Activated naive CD4-positive, alpha-beta T cell (primary cell): ENCODE measurements at places on chromosomes 12 and 14.

DNA sequence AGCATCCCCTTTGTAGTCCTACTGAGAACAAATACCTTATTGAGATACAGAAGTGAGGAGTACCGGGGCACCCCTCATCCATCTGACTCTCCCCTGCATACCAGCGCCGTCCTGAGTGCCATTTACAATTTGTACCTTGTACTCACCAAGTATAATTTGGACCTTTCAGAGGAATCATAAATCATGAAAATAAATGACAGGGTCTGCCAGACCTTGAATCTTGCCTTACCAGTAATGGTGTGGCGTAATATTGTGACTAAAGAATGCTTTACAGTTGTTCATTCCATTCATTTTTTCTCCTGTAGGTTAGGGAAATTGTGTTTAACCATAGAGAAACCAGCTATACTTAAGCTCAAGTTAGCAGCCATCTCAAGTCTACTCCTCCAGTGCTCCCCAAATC is 243.7 kb upstream of the RGS6 start:
- no peak for DNase-seq

DNA sequence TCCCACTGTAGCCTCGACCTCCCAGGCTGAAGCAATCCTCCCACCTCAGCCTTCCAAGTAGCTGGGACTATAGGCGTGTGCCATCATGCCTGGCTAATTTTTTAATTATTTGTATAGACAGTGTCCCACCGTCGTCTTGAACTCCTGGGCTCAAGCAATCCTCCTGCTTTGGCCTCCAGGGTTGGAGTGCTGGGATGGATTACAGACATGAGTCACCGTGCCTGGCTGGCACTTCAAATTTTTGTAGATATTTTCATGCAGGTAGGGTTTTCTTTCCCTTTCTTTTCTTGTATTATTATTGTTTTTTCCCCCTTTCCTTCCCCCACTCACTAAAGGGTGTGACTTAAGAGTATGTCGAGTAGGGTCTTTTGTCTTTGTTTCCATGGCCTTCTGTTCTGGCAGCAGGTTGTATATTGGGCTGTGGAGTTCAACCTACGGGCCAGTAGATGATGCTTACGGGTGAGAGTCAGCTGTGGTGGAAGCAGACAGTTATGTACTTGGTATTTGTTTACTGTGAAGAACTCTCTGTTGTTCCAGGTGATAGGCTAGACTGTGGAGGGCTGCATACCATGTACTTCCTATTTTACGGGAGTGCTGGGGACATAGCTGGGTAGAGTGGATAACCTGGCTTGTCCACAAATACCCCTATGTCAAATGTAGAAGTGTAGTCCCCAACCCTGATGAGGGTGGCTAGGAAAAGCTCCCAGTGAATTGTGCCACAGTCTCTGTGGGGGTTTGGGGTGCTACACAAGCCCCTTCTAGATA is 30.7 kb downstream of the RAD51B start:
- no peak for DNase-seq

DNA sequence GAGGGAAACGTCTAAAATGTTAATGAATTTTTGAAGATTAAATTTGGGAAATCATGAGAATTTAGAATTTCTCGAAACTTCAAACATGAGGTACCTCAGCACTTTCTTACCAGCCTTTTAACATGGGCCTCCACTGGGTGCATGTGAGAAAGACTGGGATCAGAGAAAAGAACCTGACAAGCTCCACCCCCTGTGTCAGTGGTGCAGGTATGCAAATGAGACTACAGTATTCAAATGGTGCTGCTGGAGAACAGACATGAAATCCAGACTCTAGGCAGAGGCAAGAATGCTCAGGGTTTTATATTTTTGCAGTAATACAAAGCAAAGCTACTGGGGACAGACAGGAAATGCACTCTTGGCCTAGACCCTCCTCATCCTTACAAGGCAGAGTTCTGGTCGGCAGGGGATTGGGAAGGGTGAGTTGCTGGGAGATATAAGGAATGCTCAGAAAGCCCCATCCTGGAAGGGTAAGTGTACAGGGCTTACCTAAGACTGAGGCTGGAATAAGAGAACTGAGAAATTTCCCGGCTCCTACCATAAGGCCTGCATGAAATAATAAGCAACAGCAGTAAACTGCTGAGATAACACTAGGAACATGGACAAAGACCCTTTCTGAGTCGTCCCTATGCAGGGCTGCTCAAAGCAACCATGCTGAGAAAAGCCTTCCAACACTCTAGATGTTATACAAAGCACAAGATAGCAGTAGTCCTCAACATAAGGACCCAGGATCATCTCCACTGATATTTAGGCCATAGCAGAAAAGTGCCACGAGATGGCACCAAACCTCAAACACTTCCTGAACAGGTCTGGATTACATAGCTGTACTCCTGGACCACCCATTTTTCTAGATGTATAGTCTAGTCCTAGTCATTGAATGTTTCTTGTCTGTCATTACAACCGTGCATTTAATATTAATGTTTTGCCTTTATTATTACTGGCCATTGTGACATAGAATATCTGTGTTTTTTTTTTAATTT is 260.8 kb downstream of the RASSF9 start:
- no peak for DNase-seq

GRCh38 chr14:65904988-65905387 is 492.5 kb downstream of the FUT8 start:
- DNase-seq, result no peak

- no peak for DNase-seq
Observed at GRCh38 chr14:41350476-41350875, 256.2 kb upstream of the LRFN5 start.

DNA sequence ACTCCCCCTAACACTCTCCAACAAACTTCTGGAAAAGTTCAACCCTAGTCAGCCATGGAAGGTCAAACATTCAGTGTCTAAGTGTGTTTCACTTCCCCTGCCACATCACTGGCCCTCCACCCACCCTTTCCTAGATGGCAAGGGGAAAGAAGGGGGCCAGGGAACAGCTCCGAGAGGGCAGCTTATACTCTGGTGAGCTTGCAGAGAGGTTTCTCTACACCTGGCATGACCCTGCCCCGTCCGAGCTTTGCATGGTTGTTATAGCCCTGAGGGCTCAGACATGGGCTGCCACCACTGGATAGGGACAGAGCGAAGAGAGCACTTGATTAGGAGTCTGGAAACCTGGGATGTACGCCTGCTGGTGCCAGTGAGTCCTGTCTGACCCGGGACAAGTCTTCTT is 4.0 kb downstream of the ACVRL1 start:
- no peak for DNase-seq
